ENCODE measurements at places on chromosomes 2 and 18.

- DNase-seq, result no peak
Observed at GRCh38 chr2:235098269-235098668, 146.5 kb downstream of the SH3BP4 start.

DNA sequence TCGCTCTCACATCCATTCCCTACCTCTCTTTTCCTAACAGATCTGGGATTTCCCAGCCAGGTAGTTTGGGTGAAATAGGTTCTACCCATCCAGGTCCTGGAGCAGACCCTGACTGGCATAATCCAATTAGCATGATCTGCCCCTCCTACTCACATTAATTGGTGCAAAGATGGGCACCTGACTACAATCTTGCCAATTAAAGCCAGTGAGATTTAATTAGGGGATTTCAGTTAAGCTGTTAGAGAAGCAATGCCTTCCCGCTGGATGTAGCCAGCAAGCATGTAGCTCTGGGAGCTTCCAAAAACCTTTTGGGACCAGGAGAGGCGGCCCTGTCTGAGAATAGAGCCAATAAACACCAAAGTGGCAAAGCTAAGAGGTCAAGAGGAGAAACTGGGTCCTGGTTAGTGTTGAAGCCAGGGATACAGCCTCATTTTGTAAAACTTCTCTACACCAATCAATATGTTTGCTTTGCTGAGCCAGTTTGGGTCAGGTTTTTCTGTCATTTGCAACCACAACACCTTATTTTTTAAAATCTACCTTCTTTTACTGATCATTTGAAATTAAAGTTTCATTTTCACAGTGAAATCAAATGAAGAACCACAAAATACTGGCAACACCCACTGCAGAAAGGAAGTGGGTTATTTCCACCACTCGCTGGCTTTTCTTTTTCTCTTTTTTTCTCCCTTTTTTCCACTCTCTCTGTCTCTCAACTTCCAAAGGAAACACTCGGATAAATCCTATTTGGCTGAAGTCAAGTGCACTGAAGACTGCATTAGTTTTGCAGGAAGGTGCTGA, 3.2 kb upstream of the TTC39C start:
- no peak for DNase-seq

- no peak for DNase-seq
Observed at GRCh38 chr2:75503048-75503607, 57.6 kb downstream of the EVA1A start.

GRCh38 chr2:176650838-176651555, 381.8 kb downstream of the MTX2 start:
- DNase-seq, result no peak

DNA sequence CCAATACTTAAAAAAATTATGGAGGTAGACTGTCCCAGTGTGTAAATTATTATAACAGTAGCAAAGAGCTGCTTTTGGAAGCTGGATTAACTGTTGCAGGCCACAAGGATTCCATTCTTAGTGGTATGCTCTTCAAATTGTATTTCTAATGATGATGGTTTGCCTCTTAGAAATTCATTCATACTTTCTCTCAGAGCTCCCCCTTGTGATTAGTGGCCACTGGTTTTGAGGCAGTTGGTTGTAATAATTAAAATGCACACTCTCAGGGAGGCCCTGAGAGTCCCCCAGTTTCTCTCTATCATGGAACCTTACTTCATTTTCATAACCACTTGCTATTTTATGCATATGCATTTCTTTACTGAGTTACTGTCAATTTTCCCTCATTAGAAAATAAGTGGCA, 122.5 kb downstream of the PLA2R1 start:
- DNase-seq, result no peak

DNA sequence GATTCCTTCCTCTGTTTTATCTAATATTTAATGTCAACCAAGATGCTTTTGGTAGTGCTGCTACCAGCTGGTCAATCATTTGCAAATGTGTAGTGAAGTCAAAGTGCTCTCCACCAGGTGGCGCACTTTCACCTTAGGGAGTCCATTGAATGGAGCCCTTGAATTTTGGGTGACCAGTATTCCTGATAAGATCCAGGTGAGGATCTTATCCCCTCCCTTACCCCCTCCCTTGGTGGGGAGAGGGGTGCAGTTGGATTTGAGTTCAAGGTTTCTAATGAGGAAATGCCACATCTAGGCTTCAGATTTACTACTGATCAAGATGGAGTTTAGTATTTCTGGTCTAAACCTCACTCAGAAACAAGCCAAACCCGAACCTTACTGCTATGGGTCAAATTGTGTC, 12.0 kb upstream of the E2F6 start:
- peak; percentile 76 for DNase-seq

DNA sequence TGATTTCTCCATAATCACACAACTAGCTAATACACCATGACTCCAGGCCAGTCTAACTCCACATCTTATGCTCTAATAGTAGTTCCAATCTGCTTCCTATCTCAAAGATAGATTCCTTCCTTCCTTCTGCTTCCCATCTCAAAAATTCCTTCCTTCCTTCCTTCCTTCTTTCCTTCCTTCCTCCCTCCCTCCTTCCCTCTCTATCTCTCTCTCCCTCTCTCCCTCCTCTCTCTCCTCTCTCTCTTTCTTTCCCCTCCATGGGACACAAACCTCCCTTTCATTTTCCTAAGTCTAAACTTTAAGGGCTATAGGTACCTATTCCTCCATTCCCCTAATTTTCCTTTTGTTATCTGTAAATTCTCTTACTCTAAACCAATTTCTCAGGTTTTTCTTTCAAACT, 62.5 kb downstream of the CCDC88A start:
- DNase-seq, result no peak

GRCh38 chr18:69720422-69720821, 227.3 kb downstream of the CD226 start:
- DNase-seq, result no peak

DNA sequence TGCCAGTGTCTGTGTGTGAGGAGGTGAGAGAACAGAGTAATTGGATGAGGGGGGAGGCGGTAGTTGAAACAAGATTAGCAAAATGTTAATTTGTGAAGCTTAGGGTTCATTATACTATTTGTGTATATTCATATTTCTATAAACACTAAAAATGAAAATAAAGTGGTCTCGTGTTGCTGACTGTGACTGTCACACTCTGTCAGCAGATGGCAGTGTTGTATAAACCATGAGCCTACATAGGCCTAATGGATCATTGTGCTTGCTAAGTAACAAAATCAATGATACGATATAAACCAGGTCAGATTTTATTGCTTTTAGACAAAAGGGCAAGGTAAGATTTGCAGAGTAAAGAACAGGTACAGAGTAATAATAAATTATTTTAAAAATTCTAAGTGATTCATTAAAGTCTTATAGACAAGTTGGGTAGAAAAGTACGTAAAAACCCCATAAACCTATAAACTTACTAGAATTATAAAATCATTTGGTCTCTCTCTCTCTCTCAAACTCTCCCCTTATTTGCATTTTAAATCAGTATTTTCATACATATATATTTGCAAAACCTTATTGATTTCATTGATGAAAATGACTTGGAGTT, 182.7 kb downstream of the RPIA start:
- DNase-seq, result peak; percentile 29

GRCh38 chr18:79577451-79578395, 101.9 kb upstream of the CTDP1 start:
- DNase-seq, result no peak

GRCh38 chr2:6754419-6754818, 111.3 kb downstream of the CMPK2 start:
- no peak for DNase-seq

- DNase-seq, result no peak
Observed at GRCh38 chr2:120551522-120551921, 184.1 kb upstream of the GLI2 start.

DNA sequence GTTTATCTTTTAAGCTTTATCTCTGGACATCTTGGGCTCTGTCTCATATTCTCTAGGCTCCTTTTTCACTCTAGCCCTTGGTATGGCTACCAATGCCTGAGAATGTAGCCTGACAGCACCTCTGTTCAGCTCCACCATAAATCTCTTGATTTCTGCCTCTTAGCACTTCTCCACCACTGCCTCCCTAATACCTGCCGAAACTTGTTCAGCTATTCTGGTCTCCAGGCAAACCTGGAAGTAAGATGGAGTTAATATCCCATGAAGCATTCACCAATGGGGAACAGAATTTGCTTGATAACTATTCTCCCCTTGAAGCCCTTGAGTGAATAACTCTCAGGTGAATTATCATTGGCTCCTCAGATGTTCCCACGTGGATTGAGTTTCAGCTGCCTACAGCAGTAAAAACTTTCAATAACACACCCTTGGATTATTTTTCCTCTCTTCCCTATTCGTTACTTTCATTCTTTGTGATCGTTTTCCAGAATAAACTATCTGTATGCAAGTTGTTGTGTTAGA, 145.6 kb downstream of the EVA1A start:
- DNase-seq, result no peak

GRCh38 chr2:220320326-220320725, 692.9 kb downstream of the SLC4A3 start:
- DNase-seq, result no peak

DNA sequence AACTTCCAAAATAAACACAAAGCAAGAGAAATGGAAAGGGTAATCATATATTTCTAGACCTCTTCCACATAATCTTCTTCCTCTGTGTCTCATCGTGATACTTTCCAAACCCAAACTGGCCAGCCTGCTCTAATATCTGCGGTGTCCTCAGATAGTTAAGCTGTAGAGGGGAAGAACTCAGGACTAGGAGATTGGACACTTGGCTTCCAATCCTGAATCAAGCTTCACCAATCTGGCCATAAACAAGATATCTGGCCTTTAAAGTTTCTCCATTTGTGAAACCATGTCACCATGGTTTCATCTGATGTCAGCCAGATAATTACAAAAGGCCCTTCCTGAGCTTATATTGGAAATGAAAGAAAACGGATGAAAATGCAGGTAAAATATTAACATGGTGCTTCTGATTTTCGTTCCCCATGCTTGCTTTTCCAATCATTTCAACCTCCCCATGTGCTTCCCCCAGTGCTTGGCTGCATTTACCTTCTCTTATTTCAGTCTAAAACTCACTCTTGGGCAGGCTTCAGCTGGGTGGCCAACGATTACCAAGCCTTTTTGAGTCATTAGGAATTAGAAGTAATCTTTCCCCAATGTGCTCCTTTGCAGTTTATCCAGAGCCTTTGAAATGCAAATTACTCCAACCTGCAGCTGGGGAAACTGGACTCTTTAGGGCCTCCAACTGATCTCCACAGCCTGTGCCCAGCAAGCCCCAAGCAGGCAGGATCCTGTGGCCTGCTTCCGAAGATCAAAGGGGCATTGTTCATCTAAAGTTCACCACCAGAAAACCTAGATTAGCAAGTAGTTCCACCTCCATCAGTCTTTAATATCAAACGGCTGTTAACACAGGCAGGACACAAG, 44.5 kb upstream of the MYCN start:
- DNase-seq, result no peak

Measured in effector memory CD8-positive, alpha-beta T cell (primary cell).